ENCODE measurements at places on chromosomes 12 and 14.

- no peak for DNase-seq
These were observed 19.1 kb downstream of the HRK start for GRCh38 chr12:116862167-116862566.

DNA sequence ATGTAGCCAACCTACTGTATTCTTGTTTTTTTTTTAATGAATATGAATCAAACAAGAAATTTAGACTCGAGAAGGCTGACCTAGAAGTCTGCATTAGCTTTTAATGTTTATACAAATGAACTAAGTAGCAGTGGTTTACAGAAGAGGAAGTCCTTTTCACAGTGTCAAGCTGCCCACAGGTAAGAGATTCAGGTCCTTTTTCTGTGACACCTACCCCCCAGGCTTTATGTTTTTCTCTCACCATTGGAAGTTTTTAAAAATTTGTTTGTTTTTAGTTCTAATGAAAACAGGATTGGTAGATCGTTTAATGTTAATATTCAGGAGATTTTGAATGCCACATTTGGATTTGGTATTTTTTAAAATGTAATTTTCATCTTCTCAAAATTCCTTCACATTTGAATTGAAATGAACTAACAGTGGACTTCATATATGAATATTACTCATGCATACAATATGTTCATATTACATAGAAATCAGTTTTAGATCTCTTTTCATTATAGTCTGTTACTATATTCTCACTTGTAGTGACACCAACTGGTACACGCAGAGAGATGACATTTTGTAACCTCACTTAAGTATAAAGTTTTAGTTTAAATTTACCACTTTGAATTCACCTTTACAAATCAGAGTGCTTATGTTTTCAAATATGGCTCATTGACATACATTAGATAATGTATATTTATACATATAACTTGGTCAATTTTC is 29.7 kb downstream of the ATF7IP start:
- no peak for DNase-seq

DNA sequence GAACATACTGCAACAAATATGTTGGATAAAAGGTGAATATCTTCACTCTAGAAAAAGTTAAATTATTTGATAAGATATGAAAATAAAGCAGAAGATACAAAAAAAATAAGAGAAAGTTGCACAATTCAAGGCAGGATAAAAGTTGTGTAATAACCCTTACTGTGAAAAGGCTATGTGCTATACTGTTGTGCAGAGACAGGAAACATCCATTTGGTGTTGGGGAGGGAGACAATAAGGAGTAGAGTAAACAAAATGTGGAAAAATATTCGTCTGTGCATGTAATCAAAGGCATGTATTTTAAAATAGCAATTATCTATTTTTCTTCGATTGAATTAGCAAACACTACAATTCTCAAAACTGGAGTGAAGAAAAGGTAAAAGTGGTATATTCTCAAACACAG is 34.8 kb downstream of the PTHLH start:
- DNase-seq: no peak

DNA sequence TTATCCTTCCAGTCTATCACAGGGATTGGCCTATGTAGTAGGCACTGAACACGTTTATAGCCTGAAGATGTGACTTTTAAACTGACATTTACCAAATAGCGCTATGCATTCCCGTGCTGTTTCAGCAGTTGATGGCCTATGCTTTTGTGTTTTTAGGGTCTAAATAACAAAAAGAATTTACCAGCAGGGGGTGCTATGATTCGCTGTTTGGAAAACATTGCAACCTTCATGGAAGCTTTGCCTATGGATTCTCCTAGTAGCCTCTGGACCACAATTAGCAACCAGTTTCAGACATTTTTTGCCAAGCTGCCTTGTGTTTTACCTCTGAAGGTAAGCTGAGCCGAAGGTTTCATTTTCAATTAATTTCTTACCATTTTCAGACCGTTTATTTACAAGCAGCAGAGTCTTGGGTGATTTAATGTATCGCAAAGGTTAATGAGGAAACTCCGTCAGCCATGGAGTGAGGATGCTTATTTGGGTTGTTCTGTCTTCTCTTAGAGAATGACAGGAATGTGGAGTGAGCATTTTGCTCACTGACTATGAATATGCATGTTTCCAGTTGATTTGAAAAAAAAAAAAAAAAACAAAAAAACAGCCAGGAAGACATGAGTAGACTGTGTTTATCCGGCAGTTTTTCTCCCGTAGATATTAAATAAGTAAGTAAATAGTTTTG is 133.1 kb downstream of the PRIMA1 start:
- peak; percentile 72 for DNase-seq

DNA sequence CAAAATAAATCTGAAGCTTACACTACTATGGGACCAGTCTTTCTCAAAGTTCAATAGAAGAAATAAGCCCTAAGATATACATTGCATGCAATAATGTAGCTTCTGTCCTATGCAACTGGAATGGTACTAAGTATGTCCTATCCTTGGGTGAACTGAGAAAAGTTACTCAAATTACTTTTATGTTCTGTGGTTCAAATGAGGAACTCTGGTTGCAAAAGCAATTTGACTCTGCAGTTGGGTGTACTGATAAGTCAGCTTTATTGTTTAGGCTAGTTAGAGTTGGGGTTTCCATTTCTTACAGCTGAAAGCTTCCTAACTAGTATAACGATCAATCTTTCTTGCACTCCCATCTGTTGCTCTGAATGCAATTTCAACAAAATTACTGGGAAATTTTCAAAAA is 29.2 kb downstream of the GPR135 start:
- DNase-seq: no peak

GRCh38 chr12:29350080-29350479 is 30.9 kb downstream of the ERGIC2 start:
- DNase-seq: no peak

- DNase-seq: no peak
These were observed 62.5 kb upstream of the MAX start for GRCh38 chr14:65164825-65165135.
